Caudate nucleus (tissue), 63 donors: ENCODE measurements at places on chromosomes 13 and 19.

DNA sequence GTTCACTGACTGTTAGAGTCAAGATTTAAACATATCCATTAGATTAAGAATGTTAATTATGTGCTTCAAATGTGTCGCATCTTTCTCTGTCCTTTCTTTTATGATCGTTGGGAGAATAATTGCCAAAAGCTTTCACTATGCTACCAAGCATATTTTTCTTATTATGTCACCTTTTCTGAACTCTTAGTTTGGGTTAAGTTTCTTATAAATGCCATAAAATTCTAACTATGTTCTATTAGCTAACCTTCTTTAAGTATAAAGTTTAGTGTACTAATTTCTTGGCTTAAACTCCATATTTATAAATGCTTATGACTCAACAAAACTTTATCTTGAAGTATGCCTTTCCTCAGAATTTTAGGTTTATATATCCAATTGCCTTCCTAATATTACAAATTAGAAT, 1759.4 kb downstream of the PCDH9 start:
- no peak for DNase-seq

DNA sequence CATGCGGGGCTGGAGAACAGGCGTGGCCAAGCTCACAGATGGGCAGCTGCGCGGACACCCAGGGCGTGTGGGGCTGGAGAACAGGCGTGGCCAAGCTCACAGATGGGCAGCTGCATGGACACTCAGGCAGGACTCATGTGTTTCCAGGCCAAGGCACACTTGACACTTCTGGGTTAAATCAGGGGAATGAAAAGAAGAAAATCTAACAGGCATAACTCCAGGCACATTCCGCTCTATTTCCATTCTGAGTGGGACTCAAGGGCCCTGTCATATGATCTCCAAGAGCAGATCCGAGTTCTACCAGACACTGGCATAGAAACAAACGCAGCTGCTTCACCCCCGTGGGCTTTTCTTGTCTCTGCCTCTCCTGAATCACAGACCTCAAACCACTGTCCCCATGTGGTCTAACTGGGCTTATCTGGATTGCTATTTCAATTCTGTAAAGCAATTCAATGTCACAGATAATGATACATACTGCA, 17.4 kb upstream of the C13orf46 start:
- no peak for DNase-seq

DNA sequence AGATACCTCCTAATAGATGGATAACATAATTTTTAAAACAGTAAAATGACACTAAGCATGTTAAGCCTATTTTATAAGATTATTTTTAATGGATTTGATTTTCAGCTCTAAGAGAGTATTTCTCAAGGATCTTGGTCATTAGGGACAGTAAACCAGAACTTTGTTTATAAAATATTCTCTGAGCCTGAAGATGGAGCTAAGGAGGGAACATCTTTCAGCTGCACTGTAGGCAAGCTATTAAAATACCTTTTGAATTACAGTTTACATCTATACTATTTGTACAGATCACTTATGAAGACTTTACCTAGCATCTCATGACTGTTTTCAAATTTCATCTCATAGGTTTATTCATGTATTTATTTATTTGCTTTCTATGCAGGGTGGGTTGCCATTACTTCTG, 345.3 kb downstream of the MYO16 start:
- no peak for DNase-seq

DNA sequence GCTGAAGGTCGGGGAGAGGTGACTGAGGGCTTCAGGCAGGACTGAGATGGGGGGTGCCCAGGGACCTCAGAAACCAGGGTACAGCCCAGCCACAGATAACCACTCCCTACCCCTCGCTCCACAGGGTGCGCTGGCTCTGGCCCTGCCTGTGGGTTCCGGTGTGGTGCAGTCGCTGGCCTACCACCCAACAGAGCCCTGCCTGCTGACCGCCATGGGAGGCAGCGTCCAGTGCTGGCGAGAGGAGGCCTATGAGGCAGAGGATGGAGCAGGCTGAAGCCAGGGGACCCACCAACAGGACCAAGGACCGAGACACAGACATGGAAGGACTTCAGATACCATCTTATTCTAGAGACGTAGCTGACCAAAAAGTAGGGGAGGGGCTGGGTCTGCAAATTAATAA, 6.3 kb downstream of the DHPS start:
- DNase-seq = no peak

DNA sequence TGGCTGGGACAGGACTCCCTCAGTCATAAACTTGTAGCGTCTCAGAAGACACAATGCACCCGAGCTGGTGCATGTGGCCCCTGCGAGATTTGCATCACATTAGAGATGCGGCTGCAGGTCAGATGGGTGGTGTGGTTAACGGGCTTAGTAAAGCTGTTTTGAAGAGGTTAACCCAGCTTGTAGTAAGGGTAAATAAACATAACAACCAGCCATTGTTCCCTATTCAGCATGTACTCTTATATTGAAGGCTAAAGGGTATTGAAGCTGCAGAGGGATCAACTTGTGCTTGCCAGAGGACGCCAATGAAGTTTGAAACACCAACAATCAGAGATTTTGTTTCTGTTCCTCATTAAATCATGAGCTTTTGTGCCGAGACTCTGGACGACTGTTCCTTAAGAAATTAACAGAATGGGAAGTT, 79.4 kb downstream of the ZIC5 start:
- no peak for DNase-seq

DNA sequence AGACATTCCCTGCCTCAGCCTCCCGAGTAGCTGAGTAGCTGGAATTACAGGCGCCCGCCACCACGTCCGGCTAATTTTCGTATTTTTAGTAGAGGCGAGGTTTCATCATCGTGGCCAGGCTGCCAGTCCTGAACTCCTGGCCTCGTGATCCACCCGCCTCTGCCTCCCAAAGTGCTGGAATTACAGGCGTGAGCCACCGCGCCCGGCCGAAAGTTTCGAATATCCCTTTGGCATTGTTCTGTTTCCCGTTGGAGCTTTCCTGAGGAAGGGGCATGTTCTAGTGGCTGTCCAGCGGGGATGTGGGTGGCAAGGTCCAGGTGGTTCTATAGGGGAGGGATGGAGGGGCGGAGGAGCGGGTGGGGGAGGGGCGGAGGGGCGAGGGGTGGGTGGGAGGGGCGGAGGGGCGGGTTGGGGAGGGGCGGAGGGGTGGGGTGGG, 2.1 kb upstream of the BSG start:
- no peak for DNase-seq

DNA sequence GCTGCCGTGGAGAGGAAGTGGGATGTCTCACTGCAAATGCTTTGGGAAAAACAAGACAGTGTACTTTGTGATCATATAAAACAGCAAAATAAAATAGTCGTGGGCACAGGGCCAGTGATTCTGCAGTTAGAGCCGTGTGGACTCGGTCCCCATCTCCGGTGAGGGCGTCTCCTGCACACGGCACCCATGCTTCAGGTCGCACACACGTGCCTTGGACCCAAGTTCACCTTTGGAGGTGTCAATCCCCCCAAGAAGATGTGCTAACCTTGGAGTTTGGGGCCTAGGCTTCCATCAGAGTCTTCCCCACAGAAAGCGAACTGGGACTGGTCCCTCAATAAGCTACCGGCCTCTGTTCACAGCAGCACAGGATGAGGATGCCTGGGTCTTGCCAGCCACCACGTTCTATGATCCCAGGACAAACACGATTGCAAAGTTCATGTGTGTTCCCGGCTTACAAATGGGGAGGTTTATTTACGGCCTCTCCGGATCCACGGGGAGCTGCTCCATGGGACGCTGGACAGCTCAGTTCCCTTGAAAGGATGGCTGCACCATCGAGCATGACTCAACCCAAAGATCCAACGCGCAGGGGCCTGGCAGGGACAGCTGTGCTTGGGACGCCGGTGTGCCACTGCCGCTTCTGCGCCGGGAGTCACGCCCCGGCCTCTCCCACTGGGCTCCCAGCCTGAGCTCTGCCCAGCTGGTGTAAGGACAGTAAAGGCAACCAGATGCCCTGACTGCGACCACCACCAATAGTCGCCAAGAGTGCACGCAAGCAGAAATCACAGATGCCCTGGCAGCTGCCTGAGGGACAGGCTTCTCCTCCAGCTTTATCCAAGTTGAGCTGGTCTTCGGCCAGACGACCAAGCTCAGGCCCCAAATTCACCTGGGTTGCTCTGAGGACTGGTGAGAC, 8.6 kb downstream of the GAS6 start:
- no peak for DNase-seq

GRCh38 chr13:50012396-50013169, 2.7 kb upstream of the KCNRG start:
- no peak for DNase-seq

DNA sequence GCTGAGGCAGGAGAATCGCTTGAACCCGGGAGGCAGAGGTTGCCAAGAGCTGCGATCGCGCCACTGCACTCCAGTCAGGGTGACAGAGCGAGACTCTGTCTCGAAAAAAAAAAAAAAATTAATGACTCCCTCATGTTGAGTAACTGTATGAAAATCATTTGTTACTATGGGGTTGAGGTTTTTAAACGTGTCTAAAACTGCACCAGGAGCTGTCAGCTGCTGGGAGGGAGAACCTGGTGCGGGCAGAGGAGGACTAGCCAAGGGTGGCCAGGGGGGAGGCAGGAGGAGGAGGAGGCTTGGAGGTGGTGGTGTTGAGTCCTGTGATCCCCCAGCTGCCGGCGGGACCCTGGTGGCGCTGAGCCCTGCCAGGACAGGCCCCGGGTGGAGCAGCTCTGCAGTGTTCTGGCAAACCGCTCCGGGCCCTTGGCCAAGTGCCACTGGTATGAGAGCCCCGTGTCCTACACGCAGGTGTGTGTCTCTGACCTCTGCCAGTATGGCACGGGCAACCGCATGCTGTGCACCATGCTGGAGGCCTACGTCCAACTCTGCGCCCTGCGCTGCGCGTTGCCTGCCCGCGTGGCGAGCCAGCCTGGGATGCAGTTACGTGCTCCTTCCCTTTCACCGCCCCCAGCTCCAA, 17.1 kb upstream of the FXYD3 start:
- no peak for DNase-seq

- no peak for DNase-seq
Observed at GRCh38 chr19:38496116-38496515, 62.6 kb downstream of the RYR1 start.

DNA sequence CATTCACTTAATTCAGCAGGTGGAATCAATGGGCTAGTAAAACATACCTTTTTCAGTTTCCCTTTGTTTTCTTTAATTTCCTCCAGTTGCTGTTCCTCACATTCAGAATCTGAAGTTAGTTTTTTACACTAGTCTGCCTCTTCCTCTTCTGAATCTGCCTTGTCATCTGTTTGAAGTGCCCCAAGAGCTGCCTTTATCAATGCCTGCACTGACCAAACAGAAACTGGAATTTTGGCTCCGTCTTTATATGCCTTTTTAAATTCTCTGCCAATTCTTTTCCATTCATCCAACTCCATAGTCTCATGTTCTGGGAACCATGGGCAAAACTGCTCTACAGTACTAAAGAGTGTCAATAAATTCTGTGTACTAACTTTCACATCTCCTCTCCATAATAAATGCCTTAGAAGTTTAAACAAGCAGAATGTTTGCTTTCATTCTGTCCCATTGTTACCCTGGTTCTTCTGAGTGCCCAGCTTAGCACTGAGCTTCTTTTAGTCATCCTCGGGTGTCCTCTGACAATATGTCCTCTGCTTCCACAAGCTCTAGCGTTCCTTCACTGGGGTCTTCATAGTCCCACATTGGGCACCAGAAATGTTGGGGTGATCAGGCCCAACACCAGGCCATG, 154.2 kb downstream of the ZNF486 start:
- no peak for DNase-seq

- no peak for DNase-seq
Observed at GRCh38 chr13:34167347-34167746, 349.4 kb downstream of the RFC3 start.

DNA sequence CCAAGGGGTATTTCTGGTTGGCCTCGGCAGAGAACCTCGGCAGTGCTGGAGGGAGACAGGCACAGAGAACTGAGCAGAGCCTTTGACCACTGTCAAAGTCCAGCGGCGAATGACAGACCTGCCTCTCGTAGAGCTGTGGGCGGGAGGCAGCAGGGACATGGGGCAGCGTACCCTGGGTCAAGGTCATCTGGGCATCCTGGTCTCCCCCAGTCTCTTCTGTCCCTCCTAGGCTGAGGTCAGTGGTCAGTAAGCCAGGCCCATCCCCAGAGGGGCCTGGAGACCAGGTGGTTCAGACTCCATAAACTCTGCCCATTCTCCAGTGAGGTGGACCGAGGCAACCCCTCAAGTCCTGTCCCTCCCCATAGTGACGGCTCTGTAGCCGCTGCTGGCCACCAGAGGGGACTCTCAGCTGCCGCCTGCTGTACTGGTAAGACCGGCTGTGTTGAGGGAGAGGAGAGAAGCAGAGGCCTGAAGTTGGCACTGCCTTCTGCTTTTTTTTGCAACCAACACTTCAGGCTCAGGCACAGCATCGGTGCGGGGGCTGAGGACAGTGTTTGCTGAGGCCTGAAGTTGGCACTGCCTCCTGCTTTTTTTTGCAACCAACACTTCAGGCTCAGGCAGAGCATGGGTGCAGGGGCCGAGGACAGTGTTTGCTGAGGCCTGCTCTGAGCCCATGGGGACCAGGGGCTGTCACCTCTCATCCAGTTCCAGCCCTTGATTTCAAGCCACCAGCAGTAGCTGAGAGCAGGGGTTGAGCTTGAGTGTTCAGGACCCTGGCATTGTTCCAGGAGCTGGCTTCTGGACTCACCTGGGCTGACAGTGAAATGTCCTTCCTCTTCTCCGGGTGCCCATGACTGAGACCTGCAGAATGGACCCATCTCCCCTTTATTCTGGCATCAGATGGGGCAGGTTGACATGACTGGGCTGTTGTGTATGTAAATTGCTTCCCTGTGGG, at the start of gene PGLYRP2:
TSS of gene PGLYRP2 (minus strand) at position 111 of the 955 bp plus-strand sequence. CDS start 130 bp downstream, outside the sequence.
- no peak for DNase-seq

DNA sequence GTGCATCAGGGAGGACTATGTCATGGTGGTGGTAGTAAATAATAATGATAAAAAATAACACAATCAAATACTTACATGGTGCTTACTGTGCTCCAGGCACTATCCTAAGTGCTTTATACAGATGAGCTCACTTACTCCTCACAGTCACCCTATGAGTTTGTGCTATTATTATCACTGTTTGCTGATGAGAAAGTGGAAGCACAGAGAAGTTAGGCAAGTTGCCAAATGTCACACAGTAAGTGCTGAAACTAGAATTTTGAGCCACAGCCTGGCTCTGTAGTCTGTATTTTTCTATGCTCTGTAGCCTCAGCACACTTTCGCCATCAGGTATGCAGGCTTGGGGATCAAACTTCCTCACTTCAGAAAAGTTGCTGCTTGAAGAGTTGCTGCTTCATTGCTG, 46.6 kb downstream of the HTR2A start:
- no peak for DNase-seq

- DNase-seq = no peak
Observed at GRCh38 chr13:24251525-24251924, 57.9 kb upstream of the C1QTNF9 start.

- DNase-seq = no peak
Observed at GRCh38 chr13:111661052-111661451, 340.6 kb downstream of the TEX29 start.

DNA sequence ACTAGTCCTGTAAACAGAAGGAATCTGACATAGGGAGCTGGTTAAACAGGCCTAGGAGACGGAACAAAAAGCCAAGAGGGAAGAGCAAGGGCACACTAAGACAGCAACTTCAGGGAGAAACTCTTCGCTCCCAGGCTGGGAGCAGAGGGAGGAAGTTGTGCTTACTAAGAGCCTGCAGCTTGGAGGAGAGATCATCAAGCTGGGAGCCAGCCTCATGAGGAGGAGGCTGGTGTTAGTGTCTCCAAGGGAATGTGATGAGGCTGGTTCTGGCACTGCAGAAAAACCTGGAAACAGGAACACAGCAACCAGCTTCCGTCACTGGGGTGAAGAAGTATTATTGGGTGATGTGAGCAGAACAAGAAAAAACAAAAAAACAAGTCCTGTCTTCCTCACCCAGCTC, 1027.3 kb downstream of the UQCRFS1 start:
- DNase-seq = no peak

- no peak for DNase-seq
Observed at GRCh38 chr19:13701624-13702023, 62.7 kb upstream of the MRI1 start.
